ENCODE measurements at places on chromosomes 12 and 14.

GRCh38 chr14:75489480-75489837 is 32.8 kb upstream of the BATF start:
- DNase-seq = no peak

- DNase-seq = no peak
These were observed 34.6 kb downstream of the LMNTD1 start for GRCh38 chr12:25518512-25518911.

- no peak for DNase-seq
These were observed 52.1 kb downstream of the SLC15A4 start for GRCh38 chr12:128771681-128772080.

- no peak for DNase-seq
These were observed 5.4 kb upstream of the MRPS35 start for GRCh38 chr12:27705263-27705662.

GRCh38 chr14:33932576-33933345 is 18.1 kb downstream of the EGLN3 start:
- peak; percentile 92 for DNase-seq

GRCh38 chr12:73180734-73181133 is 908.6 kb downstream of the TRHDE start:
- DNase-seq = no peak

DNA sequence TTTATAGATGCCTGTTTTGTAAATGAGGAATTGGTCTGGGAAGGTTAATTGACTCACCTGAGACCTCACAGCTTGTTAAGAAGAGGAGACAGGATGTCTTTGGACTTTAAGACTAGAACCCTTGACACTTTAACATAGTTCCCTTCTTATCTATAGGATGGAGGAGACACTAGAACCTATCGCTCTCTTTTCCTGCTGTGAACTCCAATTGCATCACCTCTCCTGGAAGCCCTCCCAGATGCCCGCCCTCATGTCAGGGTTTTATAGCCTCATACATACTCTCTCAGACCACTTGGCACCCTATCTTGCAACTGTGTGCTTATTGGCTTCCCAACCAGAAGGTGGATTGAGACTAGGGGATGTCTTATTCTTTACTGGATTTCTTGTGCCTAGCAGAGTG is 2.5 kb upstream of the CTDSP2 start:
- peak; percentile 25 for DNase-seq
